ENCODE measurements at places on chromosomes 3 and 15.

DNA sequence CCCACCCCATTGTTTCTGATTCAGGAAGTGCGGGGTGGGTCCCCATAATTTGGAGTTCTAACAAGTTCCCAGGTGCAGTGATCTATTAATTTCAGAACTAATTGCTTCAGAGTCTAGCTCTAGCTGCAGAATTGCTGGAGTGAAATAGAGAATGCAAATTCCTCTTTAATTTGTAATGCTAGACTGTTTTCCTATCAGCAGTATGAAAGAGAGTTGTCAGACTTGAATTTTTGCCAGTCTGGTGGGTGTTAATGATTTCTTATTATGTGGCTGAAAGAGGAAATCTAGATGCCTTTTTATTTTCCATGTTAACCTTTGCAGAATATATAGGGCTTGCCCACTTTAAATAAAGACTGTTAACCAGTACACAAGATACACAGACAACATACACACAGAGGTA, 23.7 kb downstream of the APH1B start:
- no peak for DNase-seq

DNA sequence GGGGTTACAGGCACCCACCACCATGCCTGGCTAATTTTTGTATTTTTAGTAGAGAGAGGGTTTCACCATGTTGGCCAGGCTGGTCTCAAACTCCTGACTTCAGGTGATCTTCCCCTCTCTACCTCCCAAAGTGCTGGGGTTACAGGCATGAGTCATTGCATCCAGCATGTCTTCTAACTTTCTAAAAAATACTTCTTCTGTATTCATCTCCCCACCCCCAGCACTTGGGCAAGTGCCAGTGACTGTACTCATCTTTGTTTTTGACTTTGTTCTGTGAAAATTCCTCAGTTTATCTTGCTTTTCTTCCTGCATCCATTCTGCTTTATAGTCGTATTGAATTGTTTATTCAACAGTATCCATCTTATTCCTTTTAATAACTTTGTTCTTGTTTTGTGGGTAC, 47.6 kb downstream of the ARIH1 start:
- no peak for DNase-seq

- no peak for DNase-seq
These were observed 716 bp downstream of the SELENOS start for GRCh38 chr15:101276501-101277037.

GRCh38 chr15:80876348-80876674, 97.1 kb downstream of the CEMIP start:
- DNase-seq = no peak

DNA sequence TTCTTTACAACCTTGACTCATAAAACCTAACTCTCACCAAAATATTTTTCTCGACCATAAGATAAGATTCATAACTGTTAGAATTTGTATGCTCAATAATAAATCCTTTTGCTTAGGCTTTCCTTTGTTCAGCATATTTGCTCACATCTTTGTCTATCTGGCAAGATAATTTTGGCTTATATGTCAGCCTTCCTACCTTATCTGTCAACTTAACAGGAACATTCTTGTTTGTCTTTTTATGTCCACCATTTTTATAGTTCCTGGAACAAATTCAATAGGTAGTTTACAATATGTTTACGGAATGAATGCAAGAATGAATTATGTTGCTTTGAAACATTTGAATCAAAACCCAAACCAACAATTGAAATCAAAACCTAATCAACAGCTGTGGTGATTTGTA, 41.0 kb upstream of the P2RY1 start:
- no peak for DNase-seq

GRCh38 chr3:167843886-167844285, 108.4 kb downstream of the SERPINI1 start:
- no peak for DNase-seq

GRCh38 chr3:11150256-11150655, 4.0 kb upstream of the HRH1 start:
- DNase-seq = no peak

GRCh38 chr15:74809956-74810355, 2.7 kb upstream of the LMAN1L start:
- DNase-seq = no peak

DNA sequence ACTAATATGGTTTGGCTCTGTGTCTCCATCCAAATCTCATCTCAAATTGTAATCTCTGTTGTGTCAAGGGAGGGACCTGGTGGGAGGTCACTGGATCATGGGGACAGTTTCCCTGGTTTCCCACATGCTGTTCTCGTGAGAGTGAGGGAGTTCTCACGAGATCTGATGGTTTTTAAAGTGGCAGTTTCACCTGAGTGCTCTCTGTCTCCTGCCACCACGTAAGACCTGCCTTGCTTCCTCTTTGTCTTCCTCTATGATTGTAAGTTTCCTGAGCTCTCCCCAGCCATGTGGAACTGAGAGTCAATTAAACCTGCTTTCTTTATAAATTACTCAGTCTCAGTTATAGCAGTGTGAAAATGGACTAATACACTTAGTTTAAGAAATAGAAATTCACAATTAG, 228.9 kb downstream of the CD47 start:
- DNase-seq = no peak

GRCh38 chr15:86522721-86523120, 443.1 kb downstream of the AGBL1 start:
- DNase-seq = no peak
